Fibroblast of gingiva (primary cell): ENCODE measurements at places on chromosomes 4 and X.
A peak's percentile ranks its signal among the peaks of the same experiment; 100 is the strongest.

GRCh38 chr4:170446782-170447181, 357.0 kb upstream of the AADAT start:
- no peak for DNase-seq

DNA sequence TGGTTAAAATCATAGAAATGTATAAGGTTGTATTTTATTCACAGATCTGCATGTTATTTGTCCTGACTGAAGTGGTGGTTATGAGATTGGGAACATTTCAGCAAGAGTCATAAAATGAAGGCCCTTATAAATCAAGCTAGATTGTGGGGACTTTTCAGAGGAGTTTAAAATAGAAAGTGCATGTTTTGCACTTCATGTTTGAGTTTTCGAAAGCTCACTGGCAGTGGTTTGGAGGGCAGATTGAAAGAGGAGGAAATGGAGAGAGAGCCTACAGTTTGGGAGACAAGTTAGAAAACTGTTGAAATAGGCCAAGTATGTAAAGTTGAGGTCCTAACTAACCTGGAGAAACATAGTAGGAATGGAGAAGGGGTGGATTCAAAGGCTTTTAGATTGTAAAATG, 124.9 kb downstream of the KDM6A start:
- DNase-seq, result no peak

DNA sequence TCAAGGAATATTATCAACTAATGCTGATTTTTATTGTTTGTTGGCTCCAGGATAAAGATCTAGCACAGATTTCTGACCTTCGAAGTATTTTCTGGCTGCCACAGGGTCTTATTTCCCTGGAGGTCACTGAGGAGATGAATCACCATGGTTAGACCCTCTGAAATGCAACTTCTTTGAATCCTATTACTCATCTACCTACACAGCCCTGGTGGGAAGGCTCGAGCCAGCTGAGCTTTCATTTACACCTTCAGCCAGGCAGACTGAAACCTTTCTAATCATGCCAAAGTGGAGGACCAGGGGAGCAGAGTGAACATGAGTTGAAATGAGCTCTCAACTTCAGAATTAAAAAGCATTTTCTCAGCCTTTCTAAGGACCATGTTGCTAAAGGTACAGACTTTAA, 130.5 kb downstream of the SMIM20 start:
- no peak for DNase-seq

GRCh38 chrX:115650916-115651315, 89.9 kb downstream of the PLS3 start:
- DNase-seq, result peak; percentile 24

GRCh38 chr4:187251896-187252295, 528.2 kb upstream of the FAT1 start:
- no peak for DNase-seq

DNA sequence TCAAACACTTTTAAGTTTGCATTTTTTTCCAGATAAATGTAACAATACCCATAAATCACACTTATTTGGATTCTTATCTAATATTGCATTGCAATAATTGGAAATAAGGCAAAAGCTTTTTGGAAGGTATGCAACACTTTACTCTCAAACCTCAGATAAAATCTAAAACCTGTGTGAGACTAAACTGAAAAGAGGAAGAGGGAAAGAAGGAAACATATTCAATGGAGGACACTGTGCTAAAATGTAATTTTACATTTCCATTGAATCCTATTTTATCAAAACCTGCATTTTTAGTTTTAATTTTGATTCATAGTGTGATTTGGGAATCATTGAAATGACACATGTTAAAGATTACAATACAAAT, 99.4 kb downstream of the HPGD start:
- no peak for DNase-seq

DNA sequence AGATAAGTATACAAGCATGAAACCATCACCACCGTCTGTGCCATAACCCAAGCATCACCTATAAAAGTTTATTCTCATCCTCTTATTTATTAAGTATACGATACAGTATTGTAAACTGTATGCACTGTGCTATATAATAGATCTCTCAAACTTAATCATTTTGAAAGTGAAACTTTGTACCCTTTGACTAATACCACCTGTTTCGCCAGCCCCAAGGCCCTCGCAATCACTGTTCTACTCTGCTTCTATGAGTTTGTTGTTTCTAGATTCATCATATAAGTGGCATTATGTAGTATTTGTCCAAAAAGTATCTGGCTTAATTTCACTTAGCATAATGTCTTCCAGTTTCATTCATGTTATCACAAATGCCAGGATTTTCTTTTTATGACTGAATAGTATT, 72.1 kb upstream of the DOCK11 start:
- DNase-seq, result no peak

DNA sequence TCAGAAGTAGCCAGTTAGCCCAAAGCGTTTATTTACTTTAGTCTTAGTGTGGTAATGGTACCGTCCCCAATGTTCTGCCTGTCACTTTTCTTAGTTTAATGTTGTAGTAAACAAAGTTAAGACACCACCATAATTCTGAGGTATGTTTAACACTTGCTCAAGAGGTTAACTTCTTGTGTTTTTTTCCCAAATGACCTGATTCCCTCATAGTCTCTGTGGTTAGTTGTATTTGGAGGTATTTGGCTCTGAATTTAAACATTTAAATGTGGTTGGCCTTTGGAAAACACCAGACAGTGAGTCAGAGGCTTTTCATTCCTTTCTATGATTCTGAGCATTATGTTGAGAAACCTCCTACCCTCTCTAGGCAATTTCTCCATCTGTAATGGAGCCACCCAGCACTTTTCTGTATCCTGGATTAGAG, 47.9 kb downstream of the CXCL1 start:
- peak; percentile 97 for DNase-seq

DNA sequence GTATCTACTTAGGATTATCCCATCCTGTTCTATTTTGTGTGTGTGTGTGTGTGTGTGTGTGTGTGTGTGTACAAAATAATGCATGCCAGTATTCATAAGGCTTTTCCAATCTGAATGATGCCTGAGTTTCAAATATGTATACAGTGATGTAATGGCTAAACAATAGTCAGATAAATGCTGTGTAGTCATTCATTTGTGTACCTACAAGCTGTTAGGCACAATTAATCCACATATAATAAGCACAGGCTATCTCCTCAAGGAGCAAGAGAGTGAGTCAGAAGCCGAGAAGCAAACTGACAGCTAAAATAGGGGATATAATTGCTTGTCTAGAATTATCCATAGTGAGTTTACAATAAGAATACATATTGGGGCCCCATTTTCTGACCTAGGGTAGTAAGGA, 15.7 kb downstream of the DMD start:
- DNase-seq, result no peak

GRCh38 chr4:25532591-25532990, 123.1 kb upstream of the SLC34A2 start:
- no peak for DNase-seq

DNA sequence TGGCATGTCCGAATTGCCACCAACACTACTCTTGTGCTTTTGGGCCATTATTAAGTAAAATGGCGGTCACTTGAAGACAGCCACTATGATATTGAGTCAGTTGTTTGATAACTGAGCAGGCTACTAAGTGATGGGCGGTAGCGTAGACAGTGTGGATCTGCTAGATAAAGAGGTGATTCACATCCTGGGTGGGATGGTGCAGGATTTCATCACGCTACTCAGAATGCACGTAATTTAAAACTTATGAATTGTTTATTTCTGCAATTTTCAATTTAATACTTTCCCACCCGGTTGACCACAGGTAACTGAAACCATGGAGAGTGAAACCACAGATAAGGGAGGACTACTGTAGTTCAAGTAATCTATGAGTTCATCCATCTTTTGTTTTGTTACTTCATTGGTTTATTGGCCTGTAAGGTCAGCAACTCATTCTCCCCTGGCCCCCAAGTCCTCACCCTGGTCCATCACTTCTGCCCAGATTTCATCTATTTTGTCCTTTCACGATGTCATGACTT, 2.9 kb downstream of the ARAF start:
- no peak for DNase-seq

DNA sequence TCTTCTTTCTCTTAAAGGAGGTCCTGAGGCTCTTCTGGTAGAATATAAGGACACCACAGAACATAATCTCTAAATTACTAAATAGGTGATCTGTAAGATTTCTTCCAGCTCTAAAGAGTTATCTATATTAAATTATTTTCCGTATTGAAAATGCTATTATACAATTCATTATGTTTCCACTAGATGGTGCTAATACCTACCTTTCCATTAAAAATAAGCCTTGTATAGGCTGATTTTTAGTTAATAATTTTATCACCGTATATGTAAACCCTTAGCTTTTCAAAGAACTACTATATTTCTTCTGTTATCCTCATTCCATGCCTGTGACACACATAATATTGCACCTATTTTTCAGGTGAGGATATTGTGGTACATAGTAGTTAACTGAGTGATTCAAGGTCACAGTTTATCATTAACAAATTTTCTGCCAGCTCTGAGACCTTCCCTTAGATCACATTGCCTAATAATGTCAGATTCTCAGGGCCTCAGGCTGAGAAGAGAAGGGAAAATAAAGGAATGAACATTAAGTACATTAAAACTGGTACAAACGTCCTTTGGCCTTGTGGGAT, 138.8 kb downstream of the TEX11 start:
- no peak for DNase-seq

DNA sequence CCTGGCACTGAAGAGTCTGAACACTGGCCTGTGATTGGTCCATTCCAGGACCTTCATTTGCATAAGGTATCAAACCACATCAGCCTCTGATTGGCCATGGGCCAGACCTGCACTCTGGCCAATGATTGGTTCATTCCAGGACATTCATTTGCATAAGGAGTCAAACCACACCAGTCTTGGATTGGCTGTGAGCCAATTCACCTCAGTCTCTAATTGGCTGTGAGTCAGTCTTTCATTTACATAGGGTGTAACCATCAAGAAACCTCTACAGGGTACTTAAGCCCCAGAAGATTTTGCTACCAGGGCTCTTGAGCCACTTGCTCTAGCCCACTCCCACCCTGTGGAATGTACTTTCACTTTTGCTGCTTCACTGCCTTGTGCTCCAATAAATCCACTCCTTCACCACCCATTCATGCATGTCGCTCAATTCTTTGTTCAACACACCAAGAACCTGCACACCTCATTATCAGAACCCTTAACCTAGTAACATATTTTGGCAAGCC, 14.2 kb upstream of the HERC5 start:
- DNase-seq, result no peak

DNA sequence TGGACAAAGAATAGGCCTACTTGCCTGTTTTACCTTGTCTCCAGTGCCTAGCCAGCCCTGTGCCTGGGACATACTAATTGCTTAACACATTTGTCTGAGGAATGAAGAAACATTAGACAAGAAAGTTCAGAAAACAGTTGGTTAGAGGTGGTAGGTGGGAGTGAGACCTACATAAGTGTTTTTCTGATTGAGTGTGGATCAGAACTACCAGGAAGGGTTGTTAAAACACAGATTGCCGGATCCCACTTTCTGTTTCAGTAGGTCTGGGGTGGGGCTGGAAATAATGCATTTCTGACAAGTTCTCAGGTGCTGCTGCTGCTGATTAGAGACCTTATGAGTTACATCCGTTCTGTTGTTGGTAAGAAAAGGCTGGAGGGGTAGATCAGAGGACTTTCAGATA, 5.7 kb upstream of the JADE1 start:
- DNase-seq, result no peak

- DNase-seq, result no peak
Observed at GRCh38 chr4:184058026-184058425, 152.9 kb downstream of the STOX2 start.

DNA sequence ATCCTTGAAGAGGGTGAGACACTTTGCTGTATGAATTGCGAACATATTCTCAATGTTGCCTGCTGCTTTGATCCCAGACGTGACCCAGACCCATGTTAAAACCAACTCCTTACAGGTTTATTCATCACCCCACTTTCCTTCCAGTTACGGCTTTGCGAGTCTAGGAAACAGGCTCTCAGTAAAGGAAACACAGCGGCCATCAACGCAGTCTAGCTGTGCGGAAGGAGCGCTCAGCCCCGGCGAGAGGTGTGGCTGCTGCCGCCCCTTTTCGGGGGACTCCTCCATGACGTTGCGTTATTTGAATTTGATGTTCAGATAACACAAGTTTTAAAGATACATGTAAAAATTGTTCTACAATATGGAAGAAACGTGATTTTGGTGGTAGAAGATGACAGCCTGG, 206.4 kb upstream of the FAT1 start:
- no peak for DNase-seq

DNA sequence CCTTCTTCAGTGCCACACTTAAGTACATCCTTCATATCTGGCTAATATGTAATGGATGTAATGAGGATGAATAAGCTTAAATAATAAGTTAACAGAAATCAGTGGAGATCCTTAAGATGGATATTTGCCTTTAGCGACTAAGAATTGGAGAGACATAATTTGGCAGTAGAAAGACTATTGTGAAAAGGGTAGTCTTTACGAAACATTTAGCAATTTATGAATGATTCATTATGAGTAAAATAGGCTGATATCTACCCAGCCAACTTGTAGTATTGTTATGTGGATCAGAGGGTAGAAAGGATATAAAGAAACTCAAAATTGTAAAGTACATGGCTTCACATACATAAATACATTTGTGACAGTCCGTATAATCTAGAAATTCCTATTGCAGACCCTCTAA, 2371.8 kb downstream of the PCDH7 start:
- DNase-seq, result peak; percentile 30

GRCh38 chr4:40840255-40840984, 90.7 kb downstream of the NSUN7 start:
- DNase-seq, result no peak

- DNase-seq, result no peak
Observed at GRCh38 chrX:134694333-134695322, 36.4 kb upstream of the PLAC1 start.

DNA sequence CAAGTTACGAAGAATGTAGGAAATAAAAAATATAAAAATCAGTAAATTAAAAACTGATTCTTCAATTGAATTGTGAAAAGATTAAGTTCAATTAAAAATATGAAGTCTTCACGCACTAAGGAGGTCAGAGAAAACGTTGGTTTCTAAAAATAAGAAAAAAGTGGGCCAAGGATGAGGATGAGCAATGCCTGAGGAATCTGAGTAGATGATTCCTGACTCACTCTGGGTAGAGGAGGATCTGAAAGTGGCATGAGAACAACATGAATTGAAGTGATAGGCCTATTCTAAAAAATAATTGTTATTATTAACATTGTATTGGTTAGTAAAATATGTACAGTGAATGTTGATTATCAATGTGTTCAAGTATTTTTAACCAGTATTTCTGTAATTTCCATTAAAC, 444.2 kb downstream of the GRIA2 start:
- DNase-seq, result peak; percentile 43

DNA sequence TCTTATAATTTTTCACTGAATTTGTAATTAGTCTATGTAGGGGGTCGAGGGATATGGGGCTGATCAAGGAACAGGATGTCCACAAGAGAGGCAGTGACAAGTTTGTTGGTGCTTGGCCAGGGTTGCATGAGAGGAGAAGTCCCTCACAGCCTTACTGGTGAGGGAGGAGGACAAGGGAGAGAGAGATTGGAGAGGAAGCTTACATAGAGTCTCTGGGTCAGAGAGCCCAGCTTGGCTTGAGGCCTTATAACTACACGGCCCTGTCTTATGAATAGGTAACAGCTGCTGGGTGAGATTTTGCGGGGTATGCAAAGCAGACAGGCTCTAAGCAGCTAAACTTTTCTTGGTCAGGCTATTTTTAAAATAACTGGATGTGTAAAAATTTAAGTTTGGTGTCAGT, 37.9 kb upstream of the OTUD4 start:
- DNase-seq, result no peak
